CD4-positive, alpha-beta T cell (primary cell): ENCODE measurements at places on chromosomes 12 and 14. TPM values are rescaled to one million over a fixed set of nuclear protein-coding genes. Genes with fewer than 3 reads are reported as not detected.

GRCh38 chr12:54385251-54385914, 850 bp upstream of the ZNF385A start:
- H3K27ac ChIP-seq, result no peak overlapping the region
- H3K36me3 ChIP-seq, result no peaks in the 10 kb centered on the region
- H3K27me3 ChIP-seq, result no peaks in the 10 kb centered on the region
- peak; percentile 59 for DNase-seq
- peaks cover 9% of the 10 kb centered on the region for H3K4me1 ChIP-seq

DNA sequence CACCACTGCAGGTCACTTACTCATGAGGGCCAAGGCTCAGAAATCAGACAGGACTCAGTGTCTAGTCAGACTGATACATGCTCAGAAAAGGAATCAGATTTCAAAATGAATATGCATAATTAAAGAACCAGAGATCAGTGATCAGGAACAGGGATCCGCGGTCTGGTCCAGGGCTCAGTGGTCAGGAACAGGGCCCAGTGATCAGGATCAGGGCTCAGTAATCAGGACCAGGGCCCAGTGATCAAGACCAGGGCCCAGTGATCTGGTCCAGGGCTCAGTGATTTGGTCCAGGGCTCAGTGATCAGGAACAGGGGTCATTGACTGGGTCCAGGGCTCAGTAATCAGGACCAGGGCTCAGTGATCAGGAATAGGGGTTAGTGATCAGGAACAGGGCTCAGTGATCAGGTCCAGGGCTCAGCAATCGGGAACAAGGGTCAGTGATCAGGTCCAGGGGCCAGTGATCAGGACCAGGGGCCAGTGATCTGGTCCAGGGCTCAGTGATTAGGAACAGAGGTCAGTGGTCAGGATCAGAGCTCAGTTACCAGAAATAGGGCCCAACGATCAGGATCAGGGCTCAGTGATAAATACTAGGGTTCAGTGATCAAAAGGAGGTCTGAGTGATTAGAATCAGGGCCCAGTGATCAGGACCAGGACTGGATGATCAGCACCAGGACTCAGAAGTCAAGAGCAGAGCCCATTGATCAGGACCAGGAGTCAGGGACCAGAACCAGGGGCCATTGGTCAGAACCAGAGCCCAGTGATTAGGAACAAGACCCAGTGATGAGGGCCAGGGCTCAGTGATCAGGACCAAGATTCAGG, 175.3 kb downstream of the TMEM121 start:
- no peaks in the 10 kb centered on the region for H3K4me1 ChIP-seq
- H3K36me3 ChIP-seq, result no peaks in the 10 kb centered on the region
- no peaks in the 10 kb centered on the region for H3K27me3 ChIP-seq
- no peak overlapping the region for H3K4me3 ChIP-seq
- no peak overlapping the region for H3K27ac ChIP-seq

GRCh38 chr14:93889739-93890483, 37.2 kb upstream of the FAM181A start:
- H3K27ac ChIP-seq, result no peak overlapping the region
- no peak for DNase-seq
- no peak overlapping the region for H3K4me3 ChIP-seq
- peaks cover 3% of the 10 kb centered on the region for H3K4me1 ChIP-seq

GRCh38 chr14:73460691-73461127, 2.4 kb upstream of the NUMB start:
- no peak overlapping the region for H3K4me3 ChIP-seq
- no peak overlapping the region for H3K27ac ChIP-seq
- no peaks in the 10 kb centered on the region for H3K36me3 ChIP-seq
- DNase-seq, result no peak
- peaks cover 26% of the 10 kb centered on the region for H3K4me1 ChIP-seq
- no peaks in the 10 kb centered on the region for H3K27me3 ChIP-seq

The JPH4 gene
- total RNA-seq, result not detected

- H3K36me3 ChIP-seq, result no peaks in the 10 kb centered on the region
- no peaks in the 10 kb centered on the region for H3K27me3 ChIP-seq
- no peaks in the 10 kb centered on the region for H3K4me1 ChIP-seq
- H3K27ac ChIP-seq, result no peak overlapping the region
- DNase-seq, result no peak
These were observed 57.3 kb upstream of the PIK3C2G start for GRCh38 chr12:18204053-18204452.

- H3K27ac ChIP-seq, result no peak overlapping the region
- H3K4me1 ChIP-seq, result no peaks in the 10 kb centered on the region
- DNase-seq, result no peak
These were observed 64.9 kb upstream of the DICER1 start for GRCh38 chr14:95222151-95222631.

DNA sequence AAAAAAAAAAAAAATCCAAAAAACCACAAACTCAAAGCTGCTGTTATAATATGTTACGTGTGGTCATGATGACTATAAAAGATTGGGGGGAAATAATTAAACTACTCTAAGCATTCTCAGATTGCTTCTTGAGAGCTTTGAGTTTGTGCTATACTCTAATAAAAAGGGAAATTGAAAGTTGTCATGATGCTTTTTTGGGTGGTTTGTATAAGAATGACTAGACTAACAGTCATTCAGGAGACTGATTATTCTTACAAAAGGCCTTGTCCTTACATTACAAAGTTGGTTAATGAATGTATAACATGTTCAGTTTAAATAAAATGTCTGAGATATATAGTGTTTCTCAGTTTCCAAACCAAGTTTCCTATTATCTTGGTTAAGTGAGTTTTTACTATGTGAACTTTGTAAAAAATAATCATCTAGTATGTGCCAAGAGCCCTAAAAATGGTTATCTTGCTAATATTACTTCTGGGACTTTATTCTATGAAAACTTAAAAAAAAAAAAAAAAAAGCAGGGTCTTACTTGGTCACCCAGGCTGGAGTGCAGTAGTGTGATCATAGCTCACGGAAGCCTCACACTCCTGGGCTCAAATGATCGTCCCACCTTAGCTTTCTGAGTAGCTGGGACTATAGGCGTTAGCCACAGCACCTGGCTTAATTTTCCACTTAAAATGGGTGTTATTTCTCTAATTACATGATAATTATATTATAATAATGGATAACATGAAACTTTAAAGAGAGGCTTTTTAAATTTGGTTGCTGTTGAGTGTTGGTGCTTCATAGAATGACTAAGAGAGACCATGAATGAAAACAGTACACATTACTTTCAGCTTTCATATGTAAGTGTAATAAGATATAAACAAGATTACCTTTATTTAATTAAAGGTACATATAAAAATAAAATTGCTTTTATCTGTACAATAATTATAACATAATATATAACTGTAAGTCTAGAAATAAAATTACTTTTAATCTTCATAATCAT, 459.6 kb upstream of the RGS6 start:
- H3K27ac ChIP-seq, result no peak overlapping the region
- no peaks in the 10 kb centered on the region for H3K27me3 ChIP-seq
- no peak overlapping the region for H3K4me3 ChIP-seq
- H3K36me3 ChIP-seq, result no peaks in the 10 kb centered on the region
- peaks cover 5% of the 10 kb centered on the region for H3K4me1 ChIP-seq
- no peak for DNase-seq

DNA sequence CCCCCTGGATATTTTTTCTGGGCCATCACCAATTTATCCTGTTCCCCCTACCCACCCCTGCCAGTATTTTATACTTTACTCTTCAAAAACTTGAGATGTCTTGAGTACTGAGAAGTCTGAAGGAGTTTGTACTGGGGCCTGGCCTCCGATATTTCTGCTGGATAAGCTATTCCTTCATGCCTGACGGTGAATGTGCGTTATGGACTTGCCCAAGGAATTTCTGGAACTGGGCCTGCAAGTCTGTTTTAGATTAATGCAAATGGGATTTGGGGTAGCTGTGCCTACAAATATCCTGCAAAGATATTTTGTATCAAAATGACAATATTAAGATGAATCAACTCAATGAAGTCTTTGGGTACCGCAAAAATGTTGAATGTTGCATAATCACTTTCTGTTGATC, at the start of gene PTCSC3:
Gene PTCSC3, minus strand, starts transcription at position 199 of the 400 bp plus-strand sequence.
- H3K27me3 ChIP-seq, result peaks cover 4% of the 10 kb centered on the region
- H3K36me3 ChIP-seq, result no peaks in the 10 kb centered on the region
- no peak for DNase-seq
- H3K27ac ChIP-seq, result no peak within 1 kb of the TSS
- H3K4me3 ChIP-seq, result no peak within 1 kb of the TSS

The SALL2 gene
- 2.8 TPM for total RNA-seq

DNA sequence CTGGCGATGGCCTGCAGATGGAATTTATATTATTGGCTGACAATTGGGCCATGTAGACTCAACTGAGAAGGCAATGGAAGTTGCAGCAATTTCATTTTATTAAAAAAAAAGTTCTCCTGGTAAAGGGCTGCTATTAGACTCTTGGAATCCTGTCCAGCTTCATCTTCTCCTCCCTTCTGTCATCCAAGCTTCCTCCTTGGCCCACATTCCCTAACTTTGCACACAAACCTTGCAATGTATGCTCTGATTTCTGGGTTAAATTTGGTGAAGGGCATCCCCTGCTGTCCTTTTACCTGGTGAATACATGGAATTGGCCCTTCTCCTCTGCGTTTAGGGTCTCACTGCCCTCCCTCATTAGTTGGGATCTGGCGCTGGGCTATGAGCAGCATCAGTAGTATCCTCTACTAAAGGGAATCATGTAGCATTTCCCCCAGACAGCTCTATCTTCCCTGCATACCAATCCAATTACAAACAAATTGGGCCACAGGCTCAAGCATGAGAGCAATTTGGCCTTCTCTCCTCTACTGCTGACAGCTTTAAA, 336.9 kb downstream of the BMP4 start:
- H3K27ac ChIP-seq, result no peak overlapping the region
- H3K4me1 ChIP-seq, result no peaks in the 10 kb centered on the region
- H3K27me3 ChIP-seq, result no peaks in the 10 kb centered on the region
- DNase-seq, result no peak
- H3K36me3 ChIP-seq, result no peaks in the 10 kb centered on the region
- no peak overlapping the region for H3K4me3 ChIP-seq

The KRT75 gene
- total RNA-seq, result not detected

The SPRYD3 gene
- 17.7 TPM for total RNA-seq

DNA sequence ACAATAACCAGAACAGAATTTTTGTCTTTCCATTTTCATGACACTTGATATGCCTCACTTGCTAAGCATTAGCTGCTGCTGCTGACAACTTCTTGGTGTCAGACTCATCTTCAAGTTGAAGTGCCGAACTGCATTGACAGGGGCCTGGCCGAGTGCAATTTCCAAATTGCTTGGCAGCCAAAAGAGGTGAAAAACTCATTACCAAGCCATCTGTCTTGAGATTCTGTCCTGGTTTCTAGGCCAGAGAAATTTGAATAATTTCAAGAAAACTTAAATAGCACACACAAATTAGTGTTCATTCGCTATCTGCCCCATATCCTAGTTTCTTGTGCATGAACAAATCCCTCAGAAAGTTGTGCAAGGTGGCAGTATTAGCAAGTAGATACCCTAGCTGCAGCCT, 165.3 kb upstream of the RASSF8 start:
- H3K27me3 ChIP-seq, result no peaks in the 10 kb centered on the region
- no peak overlapping the region for H3K4me3 ChIP-seq
- H3K27ac ChIP-seq, result no peak overlapping the region
